ENCODE measurements at places on chromosomes 5 and 9. TPM values are rescaled to one million over a fixed set of nuclear protein-coding genes. Genes with fewer than 3 reads are reported as not detected.
A peak's percentile ranks its signal among the peaks of the same experiment; 100 is the strongest.

Gene BARHL1
- total RNA-seq: not detected

Gene PALM2AKAP2
- total RNA-seq: not detected

Gene CARTPT
- not detected for total RNA-seq

Gene SYNPO
- total RNA-seq: 16.8 TPM

Gene PDE4D
- 171 TPM for total RNA-seq

Gene TICAM2
- 5.4 TPM for total RNA-seq

Gene LHX3
- total RNA-seq: 0.19 TPM

Gene CAVIN4
- 0.17 TPM for total RNA-seq

Gene TMEM171
- not detected for total RNA-seq

Gene IL7R
- total RNA-seq: 1.4 TPM

Gene CFAP90
- total RNA-seq: not detected

Gene MYMK
- not detected for total RNA-seq

Gene GKAP1
- 21.6 TPM for total RNA-seq

Gene MSMP
- 3.9 TPM for total RNA-seq

DNA sequence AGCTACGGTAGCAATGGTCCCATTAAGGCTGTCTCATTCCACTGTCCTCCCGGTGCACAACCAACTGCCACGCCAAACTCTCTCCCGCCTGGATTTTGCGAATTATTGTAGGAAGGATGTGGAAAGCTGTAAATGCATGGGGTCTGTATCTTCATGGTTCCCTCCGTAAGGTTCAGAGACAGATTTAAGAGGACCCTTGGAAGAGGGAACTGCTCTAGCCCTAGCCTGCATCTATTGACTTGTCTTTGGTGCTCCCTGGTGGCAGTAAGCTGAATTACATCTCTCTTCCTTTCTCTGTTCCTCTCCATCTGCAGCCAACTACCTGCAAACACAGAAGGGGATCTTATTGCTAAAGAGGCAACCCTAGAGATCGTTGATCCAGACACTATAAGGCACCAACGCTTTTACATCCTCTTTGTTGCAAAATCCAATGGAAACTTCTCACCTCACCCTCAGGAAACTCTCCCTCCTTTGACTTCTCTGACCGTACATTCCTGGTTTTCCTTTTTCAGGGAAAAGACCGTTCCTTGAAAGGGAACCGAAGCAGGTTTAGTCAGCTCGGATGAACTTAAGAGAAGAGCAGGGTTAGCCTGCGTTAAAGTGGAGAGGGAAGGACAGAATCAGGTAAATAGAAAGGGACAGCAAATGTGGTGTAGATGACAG, 11.9 kb downstream of the CAPSL start:
- peak; percentile 57 for DNase-seq
- no peaks in the 10 kb centered on the region for H3K36me3 ChIP-seq
- no peak overlapping the region for H3K4me3 ChIP-seq
- H3K27ac ChIP-seq: no peak overlapping the region
- H3K27me3 ChIP-seq: peaks cover 6% of the 10 kb centered on the region

DNA sequence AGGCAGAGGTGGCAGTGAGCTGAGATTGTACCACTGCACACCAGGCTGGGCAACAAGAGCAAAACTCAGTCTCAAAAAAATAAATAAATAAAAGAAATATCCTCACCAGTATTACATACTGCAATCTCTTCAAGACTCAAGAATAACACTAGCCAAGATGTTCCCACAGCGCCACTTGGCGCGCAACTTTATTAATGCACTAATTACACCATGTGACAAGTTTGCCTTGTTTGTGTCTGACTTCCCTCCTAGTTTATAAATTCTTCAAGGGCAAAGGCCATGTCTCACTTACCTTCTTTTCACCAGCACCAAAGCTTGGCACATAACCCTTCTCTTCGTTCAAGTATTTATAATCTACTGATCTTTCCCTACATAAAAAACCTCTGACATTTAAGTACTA, 4.8 kb downstream of the SKP1 start:
- H3K4me1 ChIP-seq: peaks cover 19% of the 10 kb centered on the region
- no peak for DNase-seq
- H3K36me3 ChIP-seq: peaks cover 56% of the 10 kb centered on the region
- no peaks in the 10 kb centered on the region for H3K27me3 ChIP-seq

- no peak overlapping the region for H3K4me3 ChIP-seq
- H3K27ac ChIP-seq: no peak overlapping the region
- H3K4me1 ChIP-seq: no peaks in the 10 kb centered on the region
- no peaks in the 10 kb centered on the region for H3K27me3 ChIP-seq
- DNase-seq: no peak
Measured at GRCh38 chr5:34022121-34022705, 14.4 kb upstream of the AMACR start.

- H3K4me3 ChIP-seq: no peak overlapping the region
- no peak for DNase-seq
Measured at GRCh38 chr5:120684749-120685415, 220.8 kb downstream of the PRR16 start.

DNA sequence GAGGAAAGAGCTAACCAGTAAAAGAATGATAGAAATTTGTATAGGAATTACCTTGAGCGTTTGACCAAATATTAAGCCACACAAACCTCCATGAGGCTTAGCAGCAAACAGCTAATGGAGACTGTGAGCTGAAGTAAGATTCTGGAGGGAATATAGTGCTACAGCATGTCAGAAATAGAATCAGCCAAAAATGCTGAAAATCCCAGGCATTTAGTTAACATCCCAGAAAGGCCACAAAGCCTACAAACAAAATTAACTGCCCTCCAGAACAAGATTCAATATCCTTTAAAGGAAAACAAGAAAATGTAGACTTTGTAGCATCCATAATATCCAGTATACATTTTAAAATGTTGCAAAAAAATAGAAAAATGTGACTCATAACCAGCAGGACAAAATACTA, 257.8 kb upstream of the TUSC1 start:
- H3K27ac ChIP-seq: no peak overlapping the region
- H3K4me3 ChIP-seq: no peak overlapping the region
- H3K4me1 ChIP-seq: no peaks in the 10 kb centered on the region
- no peaks in the 10 kb centered on the region for H3K36me3 ChIP-seq
- DNase-seq: no peak

- DNase-seq: no peak
- H3K4me3 ChIP-seq: no peak overlapping the region
- H3K4me1 ChIP-seq: peaks cover 36% of the 10 kb centered on the region
- no peaks in the 10 kb centered on the region for H3K36me3 ChIP-seq
Measured at GRCh38 chr5:91357012-91357634, 26.0 kb downstream of the ARRDC3 start.

GRCh38 chr9:136016572-136017288, 55.6 kb upstream of the UBAC1 start:
- H3K27ac ChIP-seq: no peak overlapping the region
- DNase-seq: no peak
- no peaks in the 10 kb centered on the region for H3K4me1 ChIP-seq
- H3K27me3 ChIP-seq: no peaks in the 10 kb centered on the region
- H3K4me3 ChIP-seq: no peak overlapping the region

DNA sequence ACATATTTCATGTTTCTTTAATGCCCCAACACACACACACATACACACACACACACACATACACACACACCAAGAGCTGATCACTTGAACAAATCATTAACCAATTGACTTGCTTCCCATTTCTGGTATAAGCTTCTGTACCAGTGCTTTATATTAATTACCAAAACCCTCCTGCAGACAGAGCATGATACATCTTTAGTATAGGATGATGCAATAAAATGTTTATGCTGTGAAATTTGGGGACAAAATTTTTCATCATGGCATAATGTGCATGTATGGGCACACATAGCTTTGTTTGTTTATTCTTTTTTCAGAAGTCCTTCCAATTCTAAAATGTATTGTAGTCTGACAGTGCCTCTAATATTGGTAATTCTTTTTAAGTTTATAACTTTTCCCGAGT, 34.5 kb downstream of the SLC1A3 start:
- no peak overlapping the region for H3K4me3 ChIP-seq
- no peaks in the 10 kb centered on the region for H3K4me1 ChIP-seq
- H3K27ac ChIP-seq: no peak overlapping the region
- H3K27me3 ChIP-seq: no peaks in the 10 kb centered on the region
- DNase-seq: no peak

- no peak overlapping the region for H3K27ac ChIP-seq
- no peaks in the 10 kb centered on the region for H3K4me1 ChIP-seq
- no peaks in the 10 kb centered on the region for H3K36me3 ChIP-seq
- DNase-seq: no peak
- H3K4me3 ChIP-seq: no peak overlapping the region
- no peaks in the 10 kb centered on the region for H3K27me3 ChIP-seq
Measured at GRCh38 chr9:99092643-99093491, 12.0 kb upstream of the TGFBR1 start.

- DNase-seq: no peak
- H3K4me3 ChIP-seq: no peak overlapping the region
- peaks cover 24% of the 10 kb centered on the region for H3K4me1 ChIP-seq
- no peak overlapping the region for H3K27ac ChIP-seq
- H3K27me3 ChIP-seq: no peaks in the 10 kb centered on the region
Measured at GRCh38 chr9:114656301-114656700, 1.3 kb downstream of the TEX53 start.

GRCh38 chr9:16442622-16443021, 427.8 kb downstream of the BNC2 start:
- H3K4me1 ChIP-seq: no peaks in the 10 kb centered on the region
- H3K4me3 ChIP-seq: no peak overlapping the region
- DNase-seq: no peak
- no peak overlapping the region for H3K27ac ChIP-seq
- H3K36me3 ChIP-seq: no peaks in the 10 kb centered on the region

DNA sequence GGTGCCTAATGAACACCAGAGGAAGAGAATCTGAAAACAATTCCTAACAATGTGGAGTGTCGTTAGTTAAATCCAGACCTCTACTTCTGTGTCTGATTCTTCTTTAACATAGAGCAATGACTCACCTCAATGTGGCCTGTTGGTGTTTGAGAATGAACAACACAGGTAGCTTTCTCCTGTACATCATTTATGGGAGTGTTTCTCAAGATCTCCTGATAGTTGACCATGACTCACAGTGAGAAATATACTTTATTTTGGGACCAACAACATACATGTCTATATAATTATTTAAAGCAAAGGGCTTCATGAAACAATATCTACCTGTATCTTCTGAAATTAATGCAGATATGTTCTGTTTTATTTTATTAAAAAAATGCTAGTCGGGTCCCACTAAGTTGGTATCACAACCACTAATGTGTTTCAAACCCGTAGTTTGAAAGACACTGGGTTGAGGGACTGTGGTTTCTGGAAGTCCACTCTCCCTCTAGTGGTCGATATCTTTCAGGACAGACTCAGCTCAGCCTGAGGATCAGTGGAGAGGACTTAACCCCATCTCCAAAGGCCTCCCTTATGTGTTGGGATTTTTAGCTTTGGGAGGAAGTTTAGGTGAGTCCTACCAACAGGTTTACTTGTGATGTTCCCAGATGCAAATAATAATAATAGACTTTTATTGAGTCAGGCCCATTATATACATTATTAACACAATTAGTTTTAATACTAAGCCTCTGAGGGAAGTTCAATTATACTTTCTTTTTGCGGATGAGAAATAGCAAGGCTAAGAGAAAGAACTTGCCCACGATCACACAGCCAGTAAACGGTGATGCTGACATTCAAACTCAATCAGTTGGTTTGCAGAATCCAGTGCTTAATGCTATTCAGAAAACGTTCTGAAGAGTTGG, 70.0 kb upstream of the KLF9 start:
- no peaks in the 10 kb centered on the region for H3K4me1 ChIP-seq
- DNase-seq: peak; percentile 67
- H3K4me3 ChIP-seq: no peak overlapping the region

- no peaks in the 10 kb centered on the region for H3K4me1 ChIP-seq
- no peaks in the 10 kb centered on the region for H3K36me3 ChIP-seq
- no peak overlapping the region for H3K27ac ChIP-seq
Measured at GRCh38 chr9:116271340-116271739, 117.7 kb downstream of the PAPPA start.

DNA sequence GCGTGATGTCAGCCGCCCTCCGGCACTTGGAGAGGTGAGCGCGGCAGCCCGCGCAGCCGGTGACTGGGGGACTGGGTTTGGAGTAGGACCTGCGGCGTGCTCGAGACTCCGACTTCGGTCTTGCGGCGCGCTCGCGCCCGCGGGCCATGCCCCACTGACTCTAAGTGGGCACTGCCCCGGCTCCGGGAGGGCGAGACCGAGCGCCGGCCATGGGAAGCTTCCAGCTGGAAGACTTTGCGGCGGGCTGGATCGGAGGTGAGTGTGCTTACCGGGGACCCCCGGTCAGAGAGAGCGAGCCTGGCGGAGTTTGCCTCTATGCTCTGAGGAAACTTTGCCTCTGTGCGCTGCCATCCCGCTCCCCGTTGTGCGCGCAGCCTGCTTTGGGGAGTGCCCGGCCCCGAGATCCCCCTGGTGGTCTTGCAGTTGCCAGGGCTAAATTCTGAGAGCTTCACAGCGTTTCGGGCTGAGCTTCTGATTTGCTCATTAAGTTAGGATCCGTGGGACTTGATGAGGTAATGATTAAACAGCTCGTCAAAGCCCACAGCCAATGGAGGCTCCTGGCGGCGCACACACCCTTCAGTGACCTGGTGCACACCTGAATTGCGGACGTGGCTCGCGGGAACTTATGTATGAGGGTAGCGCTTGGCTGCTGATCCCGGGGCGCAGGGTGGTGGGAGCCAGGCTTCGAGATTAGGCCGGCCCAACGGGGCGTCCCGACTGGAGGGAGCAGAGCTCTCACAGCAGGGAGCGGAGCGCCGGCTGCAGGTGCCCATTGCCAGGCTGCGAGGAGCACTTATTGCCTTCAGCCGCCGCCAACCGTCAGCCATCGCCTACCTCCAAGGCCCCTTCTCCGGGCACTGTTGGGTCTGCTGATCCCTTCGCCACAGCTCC, at the start of gene SLC25A48:
TSS of gene SLC25A48 (plus strand) at position 25 of the 891 bp plus-strand sequence. CDS start at position 210, 185 bp downstream.
- no peaks in the 10 kb centered on the region for H3K36me3 ChIP-seq
- H3K27me3 ChIP-seq: no peaks in the 10 kb centered on the region
- DNase-seq: no peak
- no peak within 1 kb of the TSS for H3K4me3 ChIP-seq

DNA sequence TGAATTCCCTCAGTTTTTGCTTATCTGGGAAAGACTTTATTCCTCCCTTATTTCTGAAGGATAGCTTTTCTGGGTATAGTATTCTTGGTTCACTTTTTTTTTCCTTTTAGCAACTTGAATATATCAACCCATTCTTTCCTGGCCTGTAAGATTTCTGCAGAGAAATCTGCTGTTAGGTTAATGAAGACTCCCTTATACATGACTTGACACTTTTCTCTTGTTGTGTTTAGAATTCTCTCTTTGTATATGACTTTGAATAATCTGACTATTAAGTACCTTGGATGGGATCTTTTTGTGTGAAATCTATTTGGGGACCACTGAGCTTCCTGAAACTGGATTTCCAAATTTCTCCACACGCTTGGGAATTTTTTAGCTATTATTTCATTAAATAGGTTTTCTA, 55.0 kb upstream of the CDK5RAP2 start:
- DNase-seq: no peak
- no peaks in the 10 kb centered on the region for H3K27me3 ChIP-seq
- no peaks in the 10 kb centered on the region for H3K36me3 ChIP-seq
- no peak overlapping the region for H3K27ac ChIP-seq
- H3K4me3 ChIP-seq: no peak overlapping the region

DNA sequence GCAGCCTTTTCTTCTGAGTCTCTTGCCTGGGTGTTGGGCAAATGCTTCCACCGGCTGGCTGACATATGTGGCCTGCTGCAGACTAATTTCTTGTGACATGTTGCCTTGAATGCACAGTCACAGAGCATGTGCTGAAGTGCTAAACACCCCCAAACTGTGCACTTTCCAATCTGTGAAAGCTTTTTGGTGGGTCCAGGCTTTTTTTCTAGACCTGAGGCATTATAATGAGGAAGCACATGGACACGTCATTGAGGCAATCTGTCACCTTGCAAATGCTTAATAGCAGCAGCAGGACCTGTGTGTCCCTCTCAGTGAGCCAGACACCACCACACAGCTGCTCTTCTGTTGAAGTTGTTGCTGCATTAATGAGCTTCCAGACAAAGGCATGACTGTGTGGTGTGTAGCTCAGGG, 274.7 kb downstream of the ELAVL2 start:
- H3K4me1 ChIP-seq: no peaks in the 10 kb centered on the region
- no peak overlapping the region for H3K4me3 ChIP-seq
- no peak for DNase-seq
- H3K36me3 ChIP-seq: no peaks in the 10 kb centered on the region
